Germinal center (tissue), 1 donor: ENCODE measurements at places on chromosomes 11 and 22.

DNA sequence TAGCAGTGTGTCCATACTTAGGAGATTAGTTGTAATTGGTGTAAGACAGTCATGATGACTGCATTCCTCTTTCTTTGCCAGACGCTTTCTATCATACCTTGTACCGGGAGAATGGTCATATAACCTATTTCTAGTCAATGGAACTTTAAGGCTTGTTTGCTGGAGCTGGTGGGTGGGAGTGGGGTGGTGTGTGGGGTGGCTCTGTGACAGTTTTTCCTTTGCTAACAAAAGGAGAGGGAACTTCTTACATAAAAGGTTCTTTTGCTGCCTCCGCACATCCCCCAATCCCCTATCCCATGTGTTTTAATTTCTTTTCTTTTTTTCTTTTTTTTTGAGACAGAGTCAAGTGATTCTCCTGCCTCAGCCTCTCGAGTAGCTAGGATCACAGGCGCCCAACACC, 9.8 kb upstream of the NUCB2 start:
- DNase-seq: no peak

DNA sequence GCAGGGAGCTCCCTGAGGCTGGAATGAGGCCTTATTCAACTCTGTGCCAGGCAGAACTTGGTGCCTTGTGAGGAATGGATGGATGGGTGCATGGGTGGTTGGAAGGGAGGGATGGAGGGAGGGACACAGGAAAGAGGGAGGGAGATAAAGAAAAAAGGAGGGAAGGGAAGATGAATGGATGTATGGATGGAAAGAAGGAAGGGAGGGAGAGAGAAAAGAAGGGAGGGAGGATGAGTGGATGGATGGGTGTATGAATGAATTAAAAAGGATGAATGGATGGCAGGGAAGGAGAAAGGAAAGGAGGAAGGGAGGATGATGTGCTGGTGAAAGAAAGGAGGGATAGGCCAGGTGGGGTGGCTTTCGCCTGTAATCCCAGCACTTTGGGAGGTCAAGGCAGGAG, 34.6 kb downstream of the KCNC1 start:
- no peak for DNase-seq

DNA sequence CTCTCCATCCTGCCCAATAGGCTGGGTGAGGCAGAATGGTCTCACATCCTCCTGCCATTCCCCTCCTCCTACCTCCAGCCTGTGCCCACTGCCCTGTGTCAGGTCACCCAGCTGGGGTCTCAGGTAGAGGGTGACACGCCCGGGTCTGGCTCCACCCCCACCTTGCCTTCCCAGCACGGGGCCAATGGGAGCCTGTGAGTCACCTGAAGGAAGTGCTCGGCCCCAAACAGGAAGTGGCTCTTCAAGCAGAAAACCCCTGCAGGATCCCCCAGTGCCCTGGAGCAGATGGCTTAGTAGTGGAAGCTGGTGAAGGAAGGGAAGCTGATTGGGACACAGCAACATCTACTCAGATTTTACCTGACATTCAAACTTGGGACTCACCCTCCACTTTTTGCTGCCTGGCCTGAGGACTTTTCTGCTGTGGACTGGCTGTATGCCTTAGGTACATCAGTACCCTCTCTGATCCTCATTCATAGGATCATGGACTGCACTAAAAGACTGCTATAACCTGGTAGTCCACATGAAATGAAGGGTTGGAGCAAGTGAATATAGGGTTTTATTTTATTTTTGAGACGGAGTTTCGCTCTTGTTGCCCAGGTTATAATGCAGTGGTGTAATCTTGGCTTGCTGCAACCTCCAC, 33.4 kb downstream of the GDPD5 start:
- DNase-seq: peak; percentile 59

DNA sequence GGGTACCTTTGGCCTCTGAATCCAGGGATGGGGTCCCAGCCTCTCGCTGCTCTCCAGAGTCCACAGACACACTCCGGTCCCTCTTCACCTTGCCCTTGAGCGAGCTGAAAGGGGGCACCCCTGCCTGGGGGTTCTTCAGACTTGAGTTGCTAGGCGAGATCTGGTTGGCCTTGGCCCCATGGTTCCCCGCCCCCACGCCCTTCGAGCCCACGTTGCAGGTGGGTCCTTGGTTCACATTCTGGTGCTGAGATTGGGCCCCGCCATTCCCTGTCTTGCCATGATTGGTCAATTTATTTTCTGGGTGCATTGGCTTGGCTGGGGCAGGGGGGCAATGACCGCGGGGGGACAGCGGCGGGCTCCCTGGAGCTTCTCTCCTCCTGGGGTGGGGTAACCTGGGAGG, 17.5 kb downstream of the BCL9L start:
- DNase-seq: no peak

GRCh38 chr22:46436595-46437175, 100.7 kb downstream of the CELSR1 start:
- no peak for DNase-seq

GRCh38 chr22:43853328-43853931, 8.9 kb downstream of the SULT4A1 start:
- no peak for DNase-seq

DNA sequence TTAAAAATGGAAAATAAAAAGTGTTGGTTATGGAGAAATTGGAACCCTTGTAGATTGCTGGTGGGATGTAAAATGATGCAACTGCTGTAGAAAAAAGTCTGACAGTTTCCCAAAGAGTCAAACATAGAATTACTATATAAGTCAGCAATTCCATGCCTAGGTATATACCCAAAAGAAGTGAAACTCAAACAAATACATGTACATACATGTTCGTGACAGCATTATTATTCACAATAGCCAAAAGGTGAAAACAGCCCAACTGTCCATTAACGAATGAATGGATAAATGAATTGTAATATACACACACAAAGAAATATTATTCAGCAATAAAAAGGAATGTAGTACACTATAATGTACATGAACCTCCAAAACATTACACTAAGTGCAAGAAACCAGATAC, 116.0 kb downstream of the TTC28 start:
- no peak for DNase-seq

- no peak for DNase-seq
These were observed 215.5 kb downstream of the BUD13 start for GRCh38 chr11:116557282-116557681.

DNA sequence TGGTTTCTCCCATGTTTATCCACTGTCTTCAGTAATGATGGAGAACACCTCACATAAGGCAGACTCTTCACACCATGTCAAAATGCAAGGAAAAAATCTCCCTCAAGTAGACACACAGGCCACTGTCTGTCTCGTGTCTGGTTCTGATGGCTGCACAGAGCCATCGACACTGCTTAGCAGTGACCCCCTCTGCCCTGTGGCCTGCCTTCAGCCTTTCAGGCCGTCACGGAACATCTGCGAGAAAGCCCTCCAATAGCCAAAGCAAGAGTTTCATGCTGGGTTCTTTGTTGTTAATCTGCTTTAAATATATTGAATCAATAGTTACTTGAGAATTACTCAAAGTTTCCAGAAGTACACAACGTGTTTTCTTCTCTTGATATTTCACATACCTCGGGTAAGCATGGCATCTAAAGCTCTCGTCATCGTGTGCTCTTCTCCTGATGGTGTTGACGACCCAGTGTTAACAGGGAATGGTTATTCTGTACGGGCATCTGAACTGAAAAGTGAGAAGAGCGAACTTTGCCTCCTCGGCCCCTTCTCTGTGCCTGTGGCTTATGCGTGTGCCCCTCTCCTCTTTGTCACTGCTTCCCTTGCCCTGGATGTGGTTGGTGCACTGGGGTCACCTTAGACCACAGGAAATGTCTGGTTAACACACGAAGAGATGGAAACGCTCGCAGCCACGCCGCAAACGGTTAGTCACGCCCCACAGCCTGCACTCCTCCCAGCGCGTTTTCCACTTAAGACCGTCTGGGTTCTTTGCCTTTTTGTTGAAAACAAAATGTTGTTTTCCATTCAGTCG, 33.4 kb upstream of the CTTN start:
- peak; percentile 28 for DNase-seq

DNA sequence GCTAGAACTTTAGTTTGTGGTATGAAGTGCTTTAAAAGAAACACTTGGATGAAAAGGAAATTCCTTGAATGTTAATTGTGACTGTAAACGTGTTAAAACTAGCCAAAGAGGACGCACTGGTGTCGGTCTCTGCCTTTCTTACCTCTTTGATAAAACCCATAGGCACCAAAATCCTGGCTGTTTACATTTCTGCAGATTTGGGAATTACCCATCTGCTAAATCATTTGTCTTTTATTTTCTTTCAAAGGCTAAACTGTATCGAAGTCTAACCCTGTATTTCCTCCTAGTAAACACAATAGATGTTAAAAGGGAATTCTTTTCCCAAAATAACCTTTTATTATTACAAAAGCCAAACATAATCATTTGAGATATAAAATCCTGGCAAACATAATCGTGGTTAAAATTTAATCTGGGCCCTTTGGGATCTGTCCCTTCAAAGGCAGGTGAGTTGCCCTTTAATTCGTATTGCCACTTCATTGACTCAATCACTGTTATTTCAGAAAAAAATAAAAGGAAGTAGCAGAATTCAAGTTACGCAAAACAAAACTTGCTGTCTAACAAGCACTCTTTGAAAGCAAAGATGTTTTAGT, 2.4 kb downstream of the RASSF10 start:
- no peak for DNase-seq

DNA sequence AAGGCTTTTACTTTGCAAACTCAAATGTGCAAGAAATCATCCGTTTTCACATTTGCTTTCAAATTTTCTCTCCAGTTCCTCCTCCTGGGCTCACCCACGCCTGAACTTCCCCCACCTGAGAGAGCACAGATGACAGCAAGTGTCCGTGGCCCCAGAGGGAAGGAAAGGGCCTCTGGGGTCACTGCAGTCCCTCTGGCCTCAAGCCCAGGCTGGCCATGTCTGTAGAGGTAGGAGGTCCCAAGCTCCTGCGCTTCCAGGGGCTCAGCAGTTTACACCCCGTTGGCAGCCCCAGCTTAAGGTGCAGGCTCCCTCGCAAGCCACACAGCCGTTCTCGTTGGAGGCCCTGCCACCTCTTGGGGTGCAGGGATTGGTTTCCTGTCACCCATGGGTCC, 40.5 kb upstream of the PRDM11 start:
- no peak for DNase-seq

- no peak for DNase-seq
These were observed 98.9 kb upstream of the UBASH3B start for GRCh38 chr11:122556605-122557004.

DNA sequence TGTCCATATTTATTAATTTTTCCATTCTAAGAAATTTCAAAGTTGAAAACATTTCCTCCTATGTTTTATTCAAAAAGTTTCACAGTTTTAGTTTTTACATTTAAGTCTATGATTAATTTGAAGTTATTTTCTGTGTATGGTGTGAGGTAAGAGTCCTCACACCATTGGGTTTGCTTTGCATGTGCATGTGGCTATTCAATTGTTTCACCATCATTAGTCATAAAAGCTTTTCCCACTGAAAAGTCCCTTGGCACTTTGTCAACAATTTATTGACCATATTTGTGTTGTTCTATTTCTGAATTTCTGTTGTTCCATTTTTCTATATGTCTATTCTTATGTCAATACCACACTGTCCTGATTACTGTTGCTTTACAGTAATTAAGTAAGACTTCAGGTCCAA, 186.5 kb downstream of the KIF18A start:
- no peak for DNase-seq

DNA sequence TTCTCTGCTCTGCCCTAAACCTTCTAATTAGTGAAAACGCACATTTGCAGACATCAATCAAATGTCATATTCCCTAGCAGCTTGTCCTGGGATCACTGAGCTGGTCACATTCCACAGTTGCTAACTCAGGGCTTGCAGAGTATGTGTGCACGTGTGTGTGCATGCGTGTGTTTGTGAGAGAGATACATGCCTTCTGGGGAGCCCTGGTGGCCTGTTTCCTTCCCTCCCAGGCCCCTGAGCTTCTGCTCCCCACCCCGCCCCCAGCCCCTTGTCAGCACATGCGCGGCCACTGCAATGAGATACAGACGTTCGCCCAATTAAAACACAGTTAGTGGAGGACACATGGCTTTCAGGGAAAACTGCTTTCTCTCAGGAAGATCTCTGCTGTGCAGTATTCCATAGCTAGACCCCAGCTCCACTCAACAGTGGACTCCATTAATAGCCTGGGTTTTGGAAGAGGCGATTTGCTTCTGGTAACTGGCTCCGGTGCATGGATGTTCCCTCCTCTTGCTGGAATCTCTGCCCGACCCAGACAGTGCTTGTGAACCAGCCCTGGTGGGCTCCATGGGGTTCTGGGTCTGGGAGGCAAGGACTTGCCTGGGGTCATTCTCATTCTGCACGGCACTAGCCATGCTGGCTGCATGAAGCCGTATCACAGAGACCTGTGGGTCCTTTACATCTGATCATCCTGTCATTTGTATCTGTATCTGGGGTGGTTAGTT, 17.7 kb downstream of the LRP5 start:
- no peak for DNase-seq

GRCh38 chr11:69828276-69828970, 9.2 kb upstream of the FGF3 start:
- DNase-seq: no peak

DNA sequence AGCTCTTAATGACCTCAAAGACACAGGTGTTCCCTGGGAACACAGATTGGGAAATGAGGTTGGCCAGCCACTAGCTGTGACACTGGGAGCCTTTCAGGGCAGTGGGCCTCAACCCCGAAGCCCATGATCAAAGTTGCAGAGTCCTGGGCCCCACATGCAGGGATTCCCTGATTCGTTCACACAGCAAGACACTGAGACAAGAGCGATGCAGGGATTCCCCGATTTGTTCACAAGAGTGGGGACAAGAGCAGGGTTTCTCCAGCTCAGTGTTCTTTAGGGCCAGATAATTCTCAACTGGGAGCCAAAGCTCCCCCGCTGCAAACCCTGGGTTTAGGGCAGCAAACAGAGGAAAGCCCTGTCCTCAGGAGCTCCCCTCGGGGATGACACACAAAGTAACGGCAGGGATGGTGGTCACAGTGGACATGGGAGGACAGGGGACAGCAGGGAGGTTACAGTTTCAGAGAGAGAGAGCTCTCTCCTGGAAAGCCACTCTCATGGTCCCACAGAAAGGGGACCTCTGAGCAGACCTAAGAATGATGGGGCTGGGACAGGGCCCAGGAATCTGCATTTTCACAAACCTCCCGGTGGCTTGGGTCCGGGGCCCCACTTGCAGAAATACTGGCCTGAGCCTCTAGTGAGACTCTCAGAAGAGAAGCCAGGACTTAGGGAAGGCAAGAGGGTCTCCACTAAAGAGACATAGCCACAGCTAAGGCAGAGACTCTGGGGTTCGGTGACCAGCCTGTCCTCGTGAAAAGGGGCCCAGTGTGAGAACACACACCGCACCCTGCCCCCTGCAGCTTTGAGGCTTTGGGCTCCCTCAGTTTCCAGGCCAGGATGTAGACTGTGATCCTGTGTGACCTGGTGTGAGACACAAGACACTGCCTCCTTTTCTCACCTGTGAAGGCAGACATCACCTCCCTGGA, 7.4 kb upstream of the GNAZ start:
- DNase-seq: no peak

- DNase-seq: no peak
These were observed 39.2 kb upstream of the CHST1 start for GRCh38 chr11:45704635-45705034.

- no peak for DNase-seq
These were observed 2.8 kb downstream of the IL17RA start for GRCh38 chr22:17087498-17088131.
